Stimulated activated naive CD8-positive, alpha-beta T cell treated with anti-CD3 and anti-CD28 coated beads, Interleukin-15, amount 100 ng/mL, for 72 hours (primary cell): ENCODE measurements at places on chromosomes 7 and 10.
A peak's percentile ranks its signal among the peaks of the same experiment; 100 is the strongest.

DNA sequence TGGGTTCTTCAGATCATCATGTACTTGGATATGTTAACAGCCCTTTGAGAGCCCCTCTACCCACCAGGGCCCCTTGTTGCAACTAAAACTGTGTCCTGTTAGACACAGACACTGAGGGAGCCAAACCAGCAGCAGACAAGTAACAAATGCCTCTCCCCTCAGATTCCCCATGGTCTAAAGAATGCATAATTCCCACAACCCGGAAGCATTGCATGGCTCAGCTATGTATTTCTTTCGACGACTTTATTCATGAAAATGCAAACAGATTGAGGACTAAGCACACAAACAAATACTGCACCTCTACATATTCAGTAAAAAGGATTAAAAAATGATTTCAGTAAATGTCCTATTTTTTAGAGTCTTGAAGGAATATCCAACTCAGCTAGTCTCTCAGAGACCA is 70.1 kb upstream of the HECW1 start:
- DNase-seq, result no peak

- no peak for DNase-seq
Observed at GRCh38 chr10:54585572-54585971, 215.5 kb downstream of the PCDH15 start.

DNA sequence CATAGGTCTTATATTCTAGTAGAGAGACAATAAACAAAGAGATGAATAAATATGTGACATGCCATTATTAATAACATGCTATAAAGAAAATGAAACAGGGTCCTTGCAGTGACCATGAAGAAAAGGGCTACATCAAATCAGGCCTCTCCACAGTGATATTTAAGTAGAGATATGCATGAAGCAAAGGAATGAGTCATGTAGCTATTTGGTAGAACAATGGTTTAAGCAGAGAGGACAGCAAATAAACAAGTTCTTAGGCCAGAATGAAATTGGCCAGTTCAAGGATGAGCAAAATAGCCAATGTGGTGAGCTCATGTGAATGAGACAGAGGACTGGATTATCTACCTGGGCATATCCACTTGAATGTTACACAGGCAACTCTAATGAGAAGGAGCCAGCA is 172.2 kb upstream of the FERD3L start:
- DNase-seq, result no peak

- DNase-seq, result no peak
Observed at GRCh38 chr7:158863611-158864506, 7.5 kb downstream of the DYNC2I1 start.

DNA sequence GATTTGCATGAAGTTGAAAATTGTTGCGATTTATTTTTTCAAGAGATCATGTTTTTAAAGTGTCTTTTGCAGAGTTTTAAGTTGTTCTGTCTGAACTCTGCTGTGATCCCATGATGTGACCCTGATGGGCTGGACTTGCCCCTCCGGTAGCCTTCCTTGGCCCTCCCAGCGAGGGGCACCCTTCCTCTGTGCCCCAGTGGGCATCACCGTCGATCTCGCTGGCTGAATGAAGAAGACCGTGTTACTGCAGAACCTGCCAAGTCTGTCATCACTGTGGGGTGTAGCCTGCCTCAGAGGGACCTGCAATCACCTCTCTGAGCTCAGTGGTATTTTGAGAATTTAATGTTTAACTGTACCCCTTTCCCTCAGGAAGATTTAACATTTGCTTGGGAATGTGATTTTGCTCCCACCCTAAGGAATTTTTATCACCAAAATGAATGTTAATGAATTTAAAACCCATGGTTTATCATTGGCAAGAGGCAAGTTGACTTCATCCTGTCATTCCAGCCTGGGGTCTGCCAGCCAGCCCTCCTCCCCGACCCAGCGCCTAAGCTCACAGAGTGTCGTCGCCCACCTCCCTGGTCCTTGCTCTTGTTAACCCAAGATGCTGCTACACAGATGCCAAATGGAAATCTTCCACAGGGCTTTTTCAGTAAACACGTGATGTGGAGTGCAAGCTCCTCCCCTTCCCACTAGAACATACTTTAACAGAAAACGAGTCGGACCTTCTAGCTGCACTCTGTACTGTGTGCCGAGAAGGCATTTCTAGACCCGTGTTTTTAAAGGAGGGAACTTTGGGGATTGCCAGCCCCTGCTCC is 115.4 kb downstream of the NT5C2 start:
- no peak for DNase-seq

DNA sequence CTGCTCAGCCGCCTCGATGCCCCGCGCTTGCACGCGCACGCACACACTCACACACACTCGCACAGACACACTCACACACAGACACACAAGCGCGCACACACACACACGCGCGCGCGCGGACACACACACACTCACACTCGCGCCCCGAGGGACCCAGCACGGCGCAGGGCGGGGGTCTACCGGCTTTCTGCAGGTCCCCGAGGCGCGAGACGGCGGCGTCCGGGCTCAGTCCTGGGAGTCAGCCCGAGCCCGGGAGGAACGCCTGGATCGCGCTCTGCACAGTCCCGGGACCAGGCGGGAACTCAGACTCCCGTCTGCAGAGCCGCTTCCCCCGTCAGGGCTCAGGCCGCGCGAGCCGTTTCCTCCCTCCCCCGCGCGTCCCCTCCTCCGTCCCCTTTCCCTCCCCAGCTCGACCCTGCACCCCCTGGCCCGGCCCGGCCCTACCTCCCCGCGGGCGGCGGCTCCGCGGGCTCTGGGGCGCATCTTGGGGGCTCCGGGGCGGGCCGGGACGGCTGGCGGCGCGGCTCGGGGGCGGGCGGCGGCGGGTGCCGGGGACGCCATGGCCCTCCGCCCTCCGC is 464 bp downstream of the DENND2A start:
- peak; percentile 10 for DNase-seq

- DNase-seq, result peak; percentile 44
Observed at GRCh38 chr10:12194752-12195271, 879 bp downstream of the NUDT5 start.

- DNase-seq, result no peak
Observed at GRCh38 chr10:109450702-109451101, 472.6 kb downstream of the XPNPEP1 start.

DNA sequence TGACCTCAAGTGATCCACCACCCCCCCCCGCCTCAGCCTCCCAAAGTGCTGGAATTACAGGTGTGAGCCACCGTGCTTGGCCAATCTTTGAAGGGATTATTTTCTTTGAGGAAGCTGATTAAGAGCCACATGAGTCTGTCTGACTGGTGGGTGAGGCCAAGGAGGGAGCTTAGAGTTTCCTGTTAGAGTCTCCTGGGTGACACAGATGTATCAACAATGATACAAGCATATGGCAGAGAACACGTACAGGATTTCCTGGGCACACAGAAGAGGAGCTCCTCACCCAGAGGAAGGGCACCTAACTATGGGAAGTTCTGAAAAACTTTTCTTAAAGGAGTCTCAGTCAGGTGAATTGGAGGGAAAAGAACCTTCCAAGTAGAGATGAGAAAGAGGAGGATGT is 69.4 kb downstream of the GOLGA7B start:
- DNase-seq, result no peak

DNA sequence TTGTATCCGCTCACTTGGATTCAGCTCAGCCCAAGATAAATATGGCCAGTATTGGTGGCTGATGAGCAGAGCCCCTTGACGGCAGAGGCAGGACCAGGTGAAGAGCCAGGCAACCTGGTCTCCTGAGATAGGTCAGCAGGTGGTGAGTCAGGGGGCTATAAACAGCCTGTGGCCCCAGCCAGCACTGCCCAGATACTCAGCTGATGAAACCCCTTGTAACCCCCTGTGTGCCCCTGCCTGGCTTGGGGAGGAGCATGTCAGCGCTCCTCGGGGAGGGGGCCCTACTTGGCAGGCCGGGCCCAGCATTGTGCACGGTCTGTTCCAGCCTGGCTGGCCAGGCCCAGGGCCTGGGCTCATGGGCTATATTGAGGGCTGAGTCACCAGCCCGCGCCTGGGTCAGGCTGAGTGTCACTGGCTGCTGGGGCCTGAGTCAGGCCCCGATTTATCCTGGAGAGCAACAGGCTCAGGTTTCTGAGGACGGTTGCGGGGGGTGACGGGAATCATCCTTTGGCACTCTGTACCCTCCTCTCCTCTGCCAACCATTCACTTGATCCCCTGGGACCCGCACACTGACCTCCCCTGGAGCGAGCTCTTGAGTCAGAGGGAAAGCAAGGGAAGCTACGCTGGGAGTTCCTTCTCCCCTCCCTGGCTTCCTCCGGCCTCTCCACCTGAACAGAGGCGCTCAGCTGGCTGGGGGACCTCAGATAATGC is 2.8 kb upstream of the FLNC start:
- no peak for DNase-seq

DNA sequence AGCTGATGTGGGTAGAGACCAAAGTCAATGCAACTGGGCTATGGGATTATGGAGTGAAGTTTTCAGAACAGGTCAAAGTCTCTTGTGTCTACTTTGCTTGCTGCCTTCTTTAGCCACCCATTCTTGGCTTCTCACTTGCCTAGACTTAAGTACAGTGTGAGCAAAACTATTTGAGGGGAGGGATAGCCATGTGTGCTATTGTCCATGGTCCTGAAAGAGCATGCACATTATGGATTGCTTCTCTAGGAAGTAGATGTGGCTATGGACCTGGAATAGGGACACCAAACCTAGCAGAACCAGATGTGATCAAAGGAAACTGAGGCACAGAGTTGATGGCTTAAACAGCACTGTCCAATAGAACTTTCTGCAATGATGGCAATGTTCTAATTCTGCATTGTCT is 81.9 kb upstream of the ZNF800 start:
- DNase-seq, result no peak

DNA sequence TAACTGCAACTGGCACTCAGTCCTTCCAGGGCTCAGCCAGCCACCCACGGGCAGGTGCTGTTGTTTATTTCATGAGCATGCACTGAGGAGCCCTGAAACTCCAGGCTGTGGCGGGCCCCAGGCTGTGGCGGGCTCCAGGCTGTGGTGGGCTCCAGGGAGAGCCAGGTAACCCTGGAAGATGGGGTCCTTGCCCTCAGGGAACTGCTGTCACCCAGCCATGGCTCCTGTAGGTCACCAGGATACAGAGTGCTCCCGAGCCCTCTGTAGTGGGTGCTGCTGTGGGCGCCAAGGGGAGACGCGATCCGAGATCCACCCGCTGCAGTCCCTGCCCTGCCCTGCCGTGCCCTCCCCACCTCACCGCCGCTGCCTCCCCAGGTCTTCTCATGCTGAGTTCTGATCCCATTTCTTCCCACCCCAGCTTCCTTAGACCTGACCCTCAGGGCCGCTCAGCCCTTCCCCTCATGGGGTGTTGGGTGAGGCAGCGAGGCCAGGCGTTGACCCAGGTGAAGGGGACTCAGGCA is 29.6 kb downstream of the LRRC27 start:
- DNase-seq, result no peak

DNA sequence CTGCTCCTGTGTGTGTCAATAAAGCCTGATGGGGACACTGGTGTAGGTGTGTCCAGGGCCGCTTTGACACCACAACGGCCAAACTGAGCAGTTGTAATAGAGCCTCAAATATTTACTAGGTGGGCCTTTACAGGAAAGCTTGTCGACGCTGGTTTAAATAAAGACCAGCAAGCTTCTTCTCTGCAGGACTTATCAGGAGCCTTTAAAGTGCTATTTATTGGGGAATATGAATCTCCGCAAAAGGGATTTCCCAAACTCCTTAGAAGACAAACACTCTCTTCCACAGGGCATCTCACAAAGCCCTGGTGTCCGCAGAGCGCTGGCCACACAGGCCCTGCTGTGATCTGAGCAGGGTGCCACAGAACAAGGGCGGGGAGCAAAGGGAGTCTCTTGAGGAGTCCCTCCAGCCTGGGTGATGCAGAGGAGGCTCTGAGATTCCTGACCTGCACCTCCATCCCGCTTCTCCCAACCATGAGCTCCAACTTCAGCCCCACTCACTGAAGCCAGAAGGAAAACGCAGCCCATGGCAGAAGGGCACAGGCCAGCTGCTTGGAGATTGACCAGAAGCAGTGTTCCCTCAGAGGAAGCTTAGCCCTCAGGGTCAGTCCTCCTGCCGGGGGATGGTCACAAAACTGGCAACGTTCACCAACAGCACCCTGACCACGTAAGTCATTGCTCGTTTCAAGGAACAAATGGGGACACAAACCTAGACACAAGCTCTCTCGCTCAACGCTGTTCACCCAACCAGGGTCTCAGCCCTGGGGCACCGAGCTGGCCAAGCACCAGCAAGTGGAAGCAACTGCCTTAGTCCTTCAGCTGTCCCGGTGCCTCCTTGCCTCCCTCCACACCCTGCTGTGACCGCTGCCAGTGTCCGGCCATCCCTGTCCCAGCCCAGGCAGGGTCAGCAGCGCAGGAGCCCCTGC is 129.5 kb downstream of the OAT start:
- DNase-seq, result no peak

DNA sequence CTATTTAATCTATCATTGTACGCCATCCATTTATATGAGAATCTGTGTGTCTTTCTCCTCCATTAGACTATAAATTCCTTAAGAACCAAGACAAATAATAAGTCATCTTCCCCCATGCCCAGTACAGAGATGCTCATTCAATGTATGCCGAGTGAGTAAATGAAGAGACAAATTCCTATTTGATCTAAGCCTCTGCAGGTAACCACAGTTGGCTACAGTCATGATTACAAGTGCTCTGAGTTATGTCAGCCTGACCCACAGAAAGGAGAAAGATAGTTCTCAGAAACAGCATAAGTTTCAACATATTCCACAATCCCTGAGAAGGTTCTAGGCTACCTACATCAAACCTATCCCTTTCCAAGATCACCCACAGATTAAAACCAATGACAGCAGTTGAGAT is 46.1 kb downstream of the MPP7 start:
- DNase-seq, result no peak

- DNase-seq, result no peak
Observed at GRCh38 chr7:10584886-10585285, 388.8 kb upstream of the PHF14 start.

DNA sequence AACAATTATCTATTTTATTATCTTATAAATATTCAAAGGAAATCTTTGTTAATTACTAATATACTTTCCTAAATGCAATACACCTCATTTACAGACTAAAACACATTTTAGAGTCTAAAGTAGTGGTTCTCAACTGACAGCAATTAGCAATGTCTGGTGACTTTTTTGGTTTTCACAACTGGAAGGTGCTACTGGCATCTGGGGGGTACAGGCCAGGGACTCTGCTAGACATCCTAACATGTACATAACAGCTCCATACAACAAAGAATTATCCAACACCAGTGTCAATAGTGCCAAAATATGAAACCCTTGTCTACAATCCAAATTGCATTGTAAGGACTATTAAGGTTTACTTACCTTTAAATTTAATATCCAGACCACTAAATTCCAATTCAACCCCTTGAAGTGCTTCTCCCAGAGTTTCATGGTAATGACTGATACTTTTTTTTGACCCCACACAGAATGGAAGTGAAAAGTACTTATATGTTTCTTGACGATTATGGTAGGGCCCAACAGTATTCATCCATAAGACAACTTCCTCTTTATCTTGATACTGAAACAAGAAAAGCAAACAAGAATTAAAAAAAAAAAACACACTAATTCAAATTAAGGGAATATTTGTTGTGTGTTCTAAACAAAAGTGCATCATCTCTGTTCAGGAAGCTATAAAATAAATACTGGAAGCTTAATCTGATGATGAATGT is 10.4 kb downstream of the TM9SF3 start:
- DNase-seq, result no peak

- no peak for DNase-seq
Observed at GRCh38 chr10:104456802-104457542, 103.3 kb downstream of the CFAP58 start.
